Dermis blood vessel endothelial cell (primary cell): ENCODE measurements at places on chromosomes 4 and X. TPM values are rescaled to one million over a fixed set of nuclear protein-coding genes. Genes with fewer than 3 reads are reported as not detected.

- DNase-seq, result no peak
Observed at GRCh38 chr4:85937507-85937906, 422.3 kb downstream of the MAPK10 start.

GRCh38 chrX:42050345-42050744 lies 127.0 kb upstream of the CASK start:
- no peak for DNase-seq

Gene FGD1
- total RNA-seq, result 2.4 and 3.2 TPM in 2 replicates

DNA sequence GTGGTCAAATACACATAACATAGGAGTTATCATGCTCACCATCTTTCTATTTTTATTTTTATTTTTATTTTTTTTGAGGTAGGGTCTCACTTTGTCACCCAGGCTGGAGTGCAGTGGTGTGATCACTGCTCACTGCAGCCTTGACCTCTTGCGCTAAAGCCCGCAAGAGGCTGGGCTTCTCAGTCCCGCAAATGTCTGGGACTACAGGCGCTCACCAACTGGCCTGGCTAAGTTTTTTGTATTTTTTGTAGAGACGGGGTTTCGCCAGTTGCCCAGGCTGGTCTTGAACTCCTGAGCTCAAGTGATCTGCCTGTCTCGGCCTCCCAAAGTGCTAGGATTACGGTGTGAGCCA lies 295 bp upstream of the TLR10 start:
- DNase-seq, result no peak

DNA sequence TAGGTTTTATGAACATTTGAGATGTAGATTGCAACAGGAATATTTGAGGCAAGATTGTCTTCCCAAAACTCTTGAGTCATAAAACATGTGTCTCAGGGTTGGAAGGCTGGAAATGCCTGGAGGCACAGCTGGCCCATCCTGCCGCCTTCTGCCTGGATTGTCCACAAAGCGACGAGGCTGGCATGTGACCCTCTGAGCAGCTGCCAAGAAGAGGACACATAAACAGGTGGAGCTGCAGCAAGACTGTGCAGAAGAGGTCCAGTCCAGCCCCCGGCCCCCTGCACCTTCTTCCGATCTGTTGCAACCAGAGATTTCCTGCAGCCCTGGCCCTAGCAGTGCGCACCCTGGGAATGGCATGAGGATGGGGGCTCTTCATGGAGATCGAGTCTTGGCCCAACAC lies 101.9 kb upstream of the BCOR start:
- no peak for DNase-seq

DNA sequence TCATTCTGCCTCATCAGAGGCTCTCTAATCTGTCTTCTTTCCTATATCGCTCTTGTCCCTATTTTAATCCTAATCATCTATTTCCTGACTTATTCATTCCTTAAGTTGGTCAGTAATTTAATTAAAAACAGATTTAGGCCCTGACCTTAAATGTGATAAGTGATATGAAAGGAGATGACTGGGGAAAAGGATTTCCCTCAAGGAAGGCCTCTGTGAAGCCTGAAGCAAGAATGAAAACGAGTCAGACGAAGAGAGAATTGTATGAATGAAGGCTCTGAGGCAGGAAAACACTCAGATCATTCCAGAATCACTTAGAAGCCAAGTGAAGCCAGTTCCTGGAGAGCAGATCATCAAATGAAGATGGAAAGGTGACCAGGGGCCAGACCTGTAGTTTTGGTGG lies 22.1 kb downstream of the PKD2 start:
- DNase-seq, result no peak

- DNase-seq, result no peak
Observed at GRCh38 chr4:127656047-127656680, 23.4 kb downstream of the INTU start.

DNA sequence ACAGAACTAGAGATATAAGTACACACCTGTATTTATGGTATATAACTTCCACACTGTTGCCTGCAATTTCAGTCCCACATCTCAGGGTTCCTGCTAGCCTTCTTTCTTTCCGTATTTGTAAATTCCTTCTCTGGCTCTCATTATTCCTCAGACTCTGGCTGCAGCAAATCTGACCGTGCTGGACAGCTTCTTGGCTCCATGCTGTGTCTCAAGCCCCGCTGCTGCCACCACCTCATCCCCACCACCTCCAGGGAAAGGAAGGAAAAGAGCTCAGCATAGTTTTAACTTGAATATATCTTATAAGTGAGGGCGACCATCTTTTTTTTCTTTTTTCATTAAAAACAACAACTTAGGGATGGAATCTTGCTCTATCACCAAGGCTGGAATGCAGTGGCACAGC lies 155.6 kb upstream of the CXCL13 start:
- no peak for DNase-seq

DNA sequence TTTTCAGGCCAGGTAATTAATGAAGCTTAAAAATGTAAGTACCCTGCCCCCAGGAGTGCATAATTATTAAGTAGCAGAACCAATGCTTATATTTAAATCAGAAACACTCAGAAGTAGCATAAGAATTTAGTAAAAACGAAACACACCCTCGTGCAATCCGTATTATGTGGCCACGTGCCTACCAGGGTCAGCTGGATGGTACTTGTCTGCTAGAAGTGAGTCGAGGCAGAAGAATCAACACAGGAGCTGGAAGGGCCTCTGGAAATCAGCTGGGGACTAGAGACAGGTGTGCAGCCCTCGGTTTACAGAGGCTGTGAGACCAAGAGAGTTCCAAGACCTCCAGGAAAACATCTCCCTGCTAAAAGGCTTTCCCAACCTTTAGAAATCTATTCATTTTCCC lies 559 bp upstream of the FAM47E start:
- no peak for DNase-seq
